Caco-2 (cell line): ENCODE measurements at places on chromosomes 16 and 17. TPM values are rescaled to one million over a fixed set of nuclear protein-coding genes. Genes with fewer than 3 reads are reported as not detected.

Gene PPP1R27
- total RNA-seq = 0.93 TPM in 1 of 2 replicates, not detected in the other

Gene PRSS36
- total RNA-seq = 1.4 and 1.6 TPM in 2 replicates

Gene ARHGAP44
- total RNA-seq = 3.3 and 4.5 TPM in 2 replicates

Gene KRTAP9-8
- not detected in 2 replicates for total RNA-seq

Gene TSPOAP1
- total RNA-seq = 6.0 and 7.4 TPM in 2 replicates

Gene RAB26
- total RNA-seq = 1.0 and 1.2 TPM in 2 replicates

Gene LITAFD
- total RNA-seq = not detected in 2 replicates

Gene SLC35G6
- total RNA-seq = not detected in 2 replicates

Gene HSD17B1
- 2.3 and 4.0 TPM in 2 replicates for total RNA-seq

Gene CSH2
- not detected in 2 replicates for total RNA-seq

Gene NPW
- 6.1 and 8.8 TPM in 2 replicates for total RNA-seq

Gene STH
- not detected in 2 replicates for total RNA-seq

Gene CACNG5
- total RNA-seq = not detected in 2 replicates

Gene INO80E
- 58.6 and 58.8 TPM in 2 replicates for total RNA-seq

Gene OMG
- total RNA-seq = not detected in 2 replicates

Gene SCNN1G
- total RNA-seq = not detected in 2 replicates

Gene C16orf46
- 0.70 and 0.95 TPM in 2 replicates for total RNA-seq

Gene C16orf96
- total RNA-seq = 0.11 and 0.19 TPM in 2 replicates

Gene VMO1
- total RNA-seq = 0.54 TPM in 1 of 2 replicates, not detected in the other
